Small intestine (tissue), 16 donors: ENCODE measurements at places on chromosomes 13 and 19. TPM values are rescaled to one million over a fixed set of nuclear protein-coding genes. Genes with fewer than 3 reads are reported as not detected.

The CALR3 gene
- not detected for polyA plus RNA-seq

The ZNF628 gene
- 4.1 TPM for polyA plus RNA-seq

The ATP7B gene
- polyA plus RNA-seq, result 31.3 TPM

The OR4F17 gene
- polyA plus RNA-seq, result not detected

The TM9SF2 gene
- 35.6 TPM for polyA plus RNA-seq

The ZNF98 gene
- 0.04 TPM for polyA plus RNA-seq

DNA sequence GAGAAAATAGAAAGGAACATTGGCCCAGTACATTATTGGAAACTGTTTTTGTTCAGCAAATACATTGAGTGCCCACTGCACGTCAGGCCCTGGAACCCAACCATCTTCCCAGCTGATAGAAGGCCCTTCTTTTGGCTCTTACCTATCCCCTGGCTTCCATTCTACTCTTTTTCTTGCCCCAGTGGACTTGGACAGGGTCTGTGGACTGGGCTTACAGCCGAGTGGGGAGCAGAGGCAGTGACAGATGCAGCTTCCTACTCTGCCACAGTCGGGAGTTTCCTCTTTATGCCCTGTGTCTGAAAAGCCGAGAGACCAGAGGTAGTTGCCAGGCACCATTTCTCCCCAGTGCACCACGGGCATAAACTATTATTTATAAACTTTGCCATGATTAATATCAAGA is 70.4 kb downstream of the ARHGAP35 start:
- no peak for DNase-seq

- DNase-seq, result no peak
These were observed 7.1 kb upstream of the DHRS12 start for GRCh38 chr13:51811046-51811445.

DNA sequence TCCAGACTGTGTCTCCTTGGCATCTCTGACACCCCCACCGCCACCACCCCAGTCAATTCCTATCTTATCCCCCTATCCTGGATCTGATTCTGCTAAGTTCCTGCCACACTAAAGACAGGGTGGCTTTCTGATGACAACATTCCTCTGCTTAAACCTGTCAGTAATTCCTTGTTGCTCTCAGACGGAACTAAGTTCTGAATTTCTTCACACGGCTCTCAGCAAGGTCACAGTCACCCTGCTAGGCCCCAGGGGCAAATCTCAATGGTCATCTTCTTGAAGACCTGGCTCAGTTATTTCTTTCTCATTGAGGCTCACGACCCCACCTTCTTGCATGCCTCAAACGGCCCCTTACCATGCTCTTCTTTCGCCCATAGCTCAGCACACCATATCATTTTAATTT is 7.6 kb downstream of the ALOX5AP start:
- no peak for DNase-seq

DNA sequence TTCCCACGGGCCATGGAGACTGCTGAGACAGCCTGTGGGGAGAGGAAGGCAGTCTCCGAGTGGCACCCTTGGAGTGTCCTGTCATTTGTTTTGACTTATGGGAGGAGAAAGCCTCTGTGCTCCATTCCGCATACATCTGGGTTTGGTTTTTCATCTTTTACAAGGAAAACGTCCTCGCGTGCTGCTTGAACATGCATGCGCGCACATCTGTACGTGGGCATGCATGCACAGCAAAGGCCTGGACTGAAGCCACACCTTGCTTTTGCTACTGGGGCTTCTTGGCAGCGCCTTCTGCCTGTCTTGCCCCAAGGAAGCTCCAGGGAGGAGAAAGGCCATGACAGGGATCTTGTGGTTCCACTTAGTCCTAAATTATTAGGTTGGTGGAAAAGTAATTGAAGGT is 44.0 kb downstream of the SUGP2 start:
- DNase-seq, result no peak

DNA sequence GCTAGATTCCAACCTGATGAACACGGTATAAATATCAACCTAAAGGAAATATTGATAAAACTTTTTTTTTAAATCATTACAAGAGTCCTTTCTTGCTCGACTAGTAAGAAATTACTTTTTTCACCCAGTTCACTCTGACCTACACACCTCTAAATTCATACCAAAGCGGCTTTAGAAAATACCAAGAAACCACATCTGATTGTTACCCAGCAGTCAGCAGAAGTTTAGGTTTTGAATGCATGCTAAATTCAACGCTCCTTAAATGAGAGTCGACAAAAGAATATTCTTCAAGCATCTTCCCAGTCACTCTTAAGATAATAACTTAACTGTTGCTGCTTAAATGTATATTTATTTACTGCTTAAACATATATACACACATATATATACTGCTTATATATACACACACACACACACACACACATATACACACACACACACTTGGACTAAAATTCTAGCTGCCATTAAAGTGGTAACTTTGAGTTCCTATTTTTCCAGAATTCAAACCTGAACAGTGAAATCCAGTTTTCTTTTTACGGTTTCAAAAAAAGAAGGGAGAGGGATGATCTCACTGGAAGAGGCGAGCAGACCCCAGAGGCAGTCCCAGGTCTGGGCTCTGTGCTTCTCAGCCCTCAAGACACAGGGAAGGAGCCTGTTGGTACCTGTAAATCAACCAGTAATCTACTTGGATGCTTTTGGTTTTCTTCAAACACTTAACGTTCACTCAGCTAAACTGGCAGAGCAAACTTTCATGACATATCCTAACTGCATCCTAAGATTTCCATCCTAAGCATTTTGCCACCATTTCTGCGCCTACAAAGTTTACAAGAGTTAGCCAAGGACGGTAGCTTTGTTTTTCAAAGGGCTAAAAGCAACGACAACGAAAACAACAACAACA is 1.7 kb downstream of the STK24 start:
- peak; percentile 66 for DNase-seq

DNA sequence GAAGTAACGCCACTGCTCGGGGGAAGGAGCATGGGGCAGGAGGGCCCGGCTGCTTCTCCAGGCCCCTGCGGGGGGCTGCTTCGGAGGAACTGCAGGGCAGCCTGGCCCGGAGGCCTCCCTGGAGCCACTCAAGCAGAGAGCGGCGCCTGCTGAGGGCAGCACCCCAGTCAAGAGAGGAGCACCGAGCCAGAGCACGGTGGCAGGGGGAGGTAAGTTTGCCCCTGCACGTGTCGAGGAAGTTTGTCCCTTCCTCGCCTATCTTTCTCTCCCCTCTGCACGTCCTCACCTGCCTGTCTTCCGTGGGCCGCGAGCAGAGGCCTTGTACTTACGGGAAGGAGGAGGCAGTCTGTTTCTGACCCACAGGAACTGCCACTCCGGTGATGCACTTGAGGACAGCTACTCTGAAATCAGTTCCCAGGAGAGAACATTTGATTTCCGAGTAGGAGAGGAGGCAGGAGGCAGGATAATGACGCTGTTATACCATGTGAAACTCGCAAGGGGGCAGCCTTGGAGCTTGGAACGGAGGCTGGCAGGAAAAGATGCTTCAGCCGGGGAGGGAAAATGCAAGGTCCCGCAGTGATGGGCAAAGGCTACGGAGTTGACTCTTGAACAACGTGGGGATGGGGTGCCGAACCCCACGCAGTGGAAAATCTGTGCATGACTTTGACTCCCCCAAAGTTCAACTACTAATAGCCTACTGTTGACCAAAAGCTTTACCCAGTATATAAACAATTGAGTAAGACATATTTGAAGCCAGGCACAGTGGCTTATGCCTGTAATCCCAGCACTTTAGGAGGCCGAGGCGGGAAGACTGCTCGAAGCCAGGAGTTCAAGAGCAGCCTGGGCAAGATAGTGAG is 5.0 kb downstream of the FFAR1 start:
- DNase-seq, result peak; percentile 75

DNA sequence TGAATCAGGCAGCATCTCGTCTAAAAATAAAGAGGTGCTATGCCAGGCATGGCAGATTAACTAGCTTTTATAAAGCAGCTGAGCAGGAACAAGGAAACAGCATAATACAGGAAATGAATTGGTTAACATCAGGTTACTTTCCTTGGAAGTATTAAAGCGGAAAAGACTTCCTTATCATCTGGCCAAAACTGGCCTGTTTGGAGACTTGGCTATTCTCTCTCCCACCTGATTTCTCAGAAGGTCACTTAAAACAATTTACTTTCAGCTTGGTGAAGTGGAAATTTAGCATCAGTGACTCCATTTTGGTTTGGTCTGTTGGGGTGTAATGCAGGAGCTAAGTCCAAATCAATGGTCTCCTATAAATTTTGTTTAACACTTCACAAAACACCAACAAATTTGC is 191.6 kb downstream of the NUFIP1 start:
- DNase-seq, result no peak
